ENCODE measurements at places on chromosomes 2 and 18.

DNA sequence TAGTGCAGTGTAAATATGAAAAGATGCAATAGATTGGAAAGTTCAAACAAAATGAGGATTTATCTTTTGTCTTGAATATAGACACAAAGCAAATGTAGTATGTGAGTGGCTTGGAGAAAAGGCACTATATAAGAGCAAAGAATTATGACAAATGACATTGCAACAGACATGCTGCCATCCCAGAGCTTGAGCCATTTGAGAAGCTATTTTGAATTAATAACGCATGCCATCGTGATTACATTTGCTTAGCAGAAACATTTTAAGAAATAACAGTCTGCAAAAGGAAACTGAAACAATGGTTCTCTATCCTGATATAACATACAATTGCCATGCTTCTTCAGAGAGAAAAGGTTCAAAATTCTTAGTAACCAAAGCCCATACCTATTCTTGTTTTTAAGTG is 677.1 kb downstream of the ZEB2 start:
- no peak for DNase-seq

DNA sequence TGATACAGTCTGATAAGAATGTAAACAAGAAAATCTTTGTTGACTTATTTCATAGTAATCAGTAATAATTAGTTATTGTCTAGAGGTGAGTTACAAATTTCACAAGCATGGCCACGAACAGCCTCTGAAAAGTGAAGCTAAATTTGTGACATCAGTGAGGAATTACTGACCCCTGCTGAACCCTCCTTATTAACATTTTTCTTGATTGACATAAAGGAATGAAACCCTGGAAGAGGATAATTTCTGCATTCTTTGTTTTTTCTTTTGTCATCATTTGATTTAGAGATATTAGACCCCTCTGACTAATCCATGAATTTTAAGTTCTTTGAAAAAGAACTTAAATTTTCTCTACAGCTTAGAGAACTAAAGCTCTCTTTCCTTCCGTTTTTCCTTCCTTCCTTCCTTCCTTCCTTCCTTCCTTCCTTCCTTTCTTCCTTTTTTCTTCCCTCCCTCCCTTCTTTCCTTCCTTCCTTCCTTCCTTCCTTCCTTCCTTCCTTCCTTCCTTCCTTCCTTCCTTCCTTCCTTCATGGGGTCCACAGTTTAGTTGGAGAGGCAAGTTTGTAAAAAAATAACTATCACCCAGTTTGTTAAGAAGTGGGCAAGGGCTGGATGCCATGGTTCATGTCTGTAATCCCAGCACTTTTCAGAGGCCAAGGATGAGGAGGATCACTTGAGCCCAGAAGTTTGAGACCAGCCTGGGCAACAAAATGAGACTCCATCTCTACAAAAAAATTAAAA is 387.0 kb downstream of the MTX2 start:
- no peak for DNase-seq

- DNase-seq: no peak
Observed at GRCh38 chr2:223099561-223099960, 47.6 kb downstream of the KCNE4 start.

DNA sequence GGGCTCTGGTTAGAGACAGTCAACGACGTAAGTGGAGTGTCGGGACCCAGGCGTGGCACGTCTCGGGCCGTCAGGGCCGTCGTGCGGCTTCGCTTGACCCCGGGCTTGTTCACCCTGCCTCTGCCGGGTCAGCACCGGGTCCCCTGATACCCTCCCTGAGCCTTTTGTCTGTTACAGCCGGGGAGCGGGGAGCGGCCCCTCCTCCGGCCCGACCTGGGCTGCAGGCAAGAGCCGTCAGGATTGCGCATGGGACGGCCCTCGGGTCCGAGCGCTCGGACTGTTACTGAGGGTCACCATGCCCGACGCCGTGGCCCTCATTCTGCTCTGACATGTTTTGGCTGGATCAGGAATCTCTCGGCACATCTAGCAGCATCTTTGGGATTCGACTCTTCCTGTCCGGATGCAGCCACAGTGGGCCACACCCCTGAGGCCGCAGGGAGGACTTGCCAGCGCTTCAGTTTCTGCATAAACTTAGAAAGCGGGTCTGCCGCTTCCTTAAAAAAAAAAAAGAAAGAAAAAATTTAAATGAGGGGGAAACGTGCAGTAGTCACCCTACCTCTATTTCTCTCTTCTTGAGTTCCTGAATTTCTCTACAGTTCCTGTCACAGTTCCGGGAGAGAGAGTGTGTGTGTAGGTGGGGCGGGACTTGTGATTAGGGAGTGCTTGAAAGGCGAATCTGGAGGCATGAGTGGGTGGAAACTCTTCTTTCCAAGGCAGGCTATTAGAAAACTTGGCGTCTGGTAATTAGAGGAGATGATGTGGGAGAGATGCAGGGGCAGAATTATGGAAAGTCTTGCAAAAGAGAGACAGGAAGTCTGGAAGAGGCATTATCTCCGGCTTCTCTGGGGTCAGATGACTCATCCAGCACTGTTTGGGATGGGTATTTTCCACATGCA is 909 bp downstream of the TMEM87B start:
- DNase-seq: peak; percentile 82

GRCh38 chr18:22469061-22469734 is 51.5 kb upstream of the CTAGE1 start:
- no peak for DNase-seq

- DNase-seq: no peak
Observed at GRCh38 chr2:66031236-66031635, 403.7 kb upstream of the MEIS1 start.

GRCh38 chr2:159349674-159350299 is 63.3 kb upstream of the WDSUB1 start:
- DNase-seq: no peak

DNA sequence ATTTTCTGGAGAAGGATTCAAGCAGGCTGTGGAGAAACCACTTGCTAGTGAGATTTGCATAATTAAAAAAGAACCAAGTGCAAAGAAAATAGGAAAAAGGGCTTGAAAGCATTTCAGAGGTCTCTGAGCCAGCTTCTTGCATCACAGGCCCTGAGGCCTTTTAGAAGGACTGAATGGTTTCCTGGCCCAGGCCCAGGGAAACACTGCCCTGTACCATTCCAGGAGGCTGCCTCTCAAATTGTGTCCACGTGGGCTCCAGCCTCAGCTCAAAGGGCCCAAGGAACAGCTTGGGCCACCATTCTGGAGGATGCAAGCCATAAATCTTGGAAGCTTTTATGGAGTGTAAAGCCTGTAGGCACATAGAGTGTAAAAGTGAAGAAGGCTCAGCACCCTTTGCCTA is 523.3 kb upstream of the VRK2 start:
- no peak for DNase-seq

Data from fibroblast of the conjunctiva (primary cell).